ENCODE measurements at places on chromosomes 11 and 22. TPM values are rescaled to one million over a fixed set of nuclear protein-coding genes. Genes with fewer than 3 reads are reported as not detected.

Gene RFPL1
- total RNA-seq = not detected

Gene MRGPRX4
- total RNA-seq = not detected

Gene PKDREJ
- not detected for total RNA-seq

Gene SYTL2
- 5.3 TPM for total RNA-seq

Gene TMEM191B
- not detected for total RNA-seq

All from GM23248 (cell line).